Caudate nucleus (tissue), 63 donors: ENCODE measurements at places on chromosomes 4 and X.

DNA sequence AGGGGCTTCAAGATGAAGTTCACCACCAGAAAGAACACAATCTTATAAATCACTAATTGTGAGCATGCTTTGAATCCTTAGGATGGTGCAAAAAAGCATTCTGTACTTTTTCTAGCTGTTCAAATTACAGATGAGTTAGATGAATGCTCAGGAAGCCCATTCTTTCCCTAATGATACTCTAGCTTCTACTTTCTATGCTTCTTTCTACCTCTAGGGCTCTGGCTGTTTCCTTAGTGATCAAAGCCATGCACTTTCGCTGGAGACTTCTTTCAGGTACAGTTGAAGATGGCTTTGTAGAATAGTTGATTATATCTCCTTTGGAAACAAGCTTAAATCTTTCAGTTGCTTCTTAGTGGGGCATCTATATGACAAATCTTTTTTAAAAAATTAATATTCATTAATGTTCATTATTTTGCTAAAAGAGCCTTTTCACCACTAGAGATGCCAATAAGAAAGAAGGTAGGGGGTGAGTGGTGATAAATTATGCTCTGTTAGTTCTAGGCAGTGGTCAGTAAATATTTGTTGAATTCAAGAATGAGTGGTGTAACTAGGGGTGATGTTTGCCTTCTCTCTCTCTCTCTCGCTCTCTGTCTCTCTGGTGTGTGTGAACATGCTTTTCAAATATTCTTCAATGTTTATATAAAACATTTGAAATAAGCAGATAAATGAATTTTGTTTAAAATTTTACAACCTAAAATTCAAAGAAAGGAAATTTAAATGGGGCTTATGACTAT is 169.4 kb downstream of the GLUD2 start:
- no peak for DNase-seq

DNA sequence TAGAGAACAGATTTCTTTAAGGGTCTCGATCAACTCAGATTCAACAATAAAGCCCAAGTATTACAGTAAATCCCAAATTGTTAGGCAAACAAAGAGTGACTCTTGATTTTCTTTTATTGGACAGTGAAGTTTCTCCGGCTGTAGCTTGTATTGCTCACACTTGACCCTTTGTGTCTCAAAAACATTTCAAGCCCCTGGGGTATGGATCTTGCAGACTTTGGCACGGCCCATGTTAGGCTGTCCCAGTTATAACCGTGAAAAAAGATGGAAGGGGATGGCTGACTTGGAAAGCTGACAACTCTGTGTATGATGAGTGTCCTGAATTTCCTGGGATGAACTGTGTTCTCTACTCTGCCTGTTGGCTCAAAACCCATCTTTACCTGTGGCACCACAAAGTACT is 356.1 kb downstream of the SLITRK2 start:
- DNase-seq, result no peak

- DNase-seq, result no peak
These were observed 47.7 kb downstream of the SOD3 start for GRCh38 chr4:24843096-24843495.

- DNase-seq, result no peak
These were observed 13.9 kb downstream of the FNIP2 start for GRCh38 chr4:158782551-158783360.

DNA sequence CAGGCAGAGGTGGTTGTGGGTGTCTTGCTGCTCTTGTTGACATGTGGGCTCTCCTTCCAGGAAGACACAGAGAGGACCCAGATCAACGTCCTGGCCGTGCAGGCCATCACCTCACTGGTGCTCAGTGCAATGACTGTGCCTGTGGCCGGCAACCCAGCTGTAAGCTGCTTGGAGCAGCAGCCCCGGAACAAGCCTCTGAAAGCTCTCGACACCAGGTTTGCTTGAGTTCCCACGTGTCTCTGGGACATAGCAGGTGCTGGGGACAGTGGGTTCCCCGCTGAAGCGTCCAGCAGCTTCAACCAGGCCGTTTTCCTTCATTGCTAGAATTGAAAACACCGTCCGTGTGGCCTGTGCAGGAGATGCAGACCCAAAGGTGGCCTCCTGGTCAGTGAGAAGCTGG is 25.6 kb upstream of the MSANTD1 start:
- no peak for DNase-seq

- DNase-seq, result no peak
These were observed 704.6 kb downstream of the SMARCA1 start for GRCh38 chrX:128818690-128819089.

DNA sequence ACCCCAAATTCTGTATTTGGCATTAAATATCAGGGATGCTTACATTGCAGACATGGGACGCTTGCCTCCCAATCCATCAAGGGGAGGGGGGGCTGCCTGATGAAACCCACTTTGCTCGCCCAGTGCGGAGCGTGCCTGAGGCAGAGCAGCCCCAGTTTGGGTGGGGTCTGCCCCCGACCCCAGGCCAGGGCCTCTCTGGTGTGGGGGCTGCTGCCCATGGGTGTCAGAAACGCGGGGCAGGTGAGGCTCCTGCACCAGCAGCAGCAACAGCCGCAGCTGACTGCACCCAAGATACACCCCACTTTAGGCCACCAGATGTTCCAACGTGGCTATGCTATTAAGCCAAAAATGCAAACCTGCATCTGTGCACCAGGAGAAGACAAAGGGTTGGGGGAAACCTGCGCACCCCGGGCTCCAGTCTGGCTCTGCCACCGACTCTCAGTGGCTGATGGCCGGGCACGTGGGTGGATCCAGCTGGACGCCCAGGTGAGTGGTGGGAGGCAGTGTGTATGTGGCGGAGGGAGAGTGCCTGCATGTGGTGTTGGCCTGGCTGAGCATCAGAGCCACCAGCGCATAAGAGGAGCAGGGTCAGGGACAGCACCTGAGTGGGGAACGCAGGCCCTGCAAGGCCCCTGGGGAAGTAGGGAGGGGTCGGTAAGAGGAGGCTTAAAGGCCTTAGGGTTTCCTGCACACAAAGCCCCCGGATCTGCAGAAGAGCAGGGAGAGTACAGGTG is 86.2 kb downstream of the ABLIM2 start:
- DNase-seq, result no peak

- DNase-seq, result no peak
These were observed 257.2 kb downstream of the ARHGAP24 start for GRCh38 chr4:85732124-85732523.

GRCh38 chr4:144185086-144185485 is 44.6 kb upstream of the GYPA start:
- DNase-seq, result no peak

DNA sequence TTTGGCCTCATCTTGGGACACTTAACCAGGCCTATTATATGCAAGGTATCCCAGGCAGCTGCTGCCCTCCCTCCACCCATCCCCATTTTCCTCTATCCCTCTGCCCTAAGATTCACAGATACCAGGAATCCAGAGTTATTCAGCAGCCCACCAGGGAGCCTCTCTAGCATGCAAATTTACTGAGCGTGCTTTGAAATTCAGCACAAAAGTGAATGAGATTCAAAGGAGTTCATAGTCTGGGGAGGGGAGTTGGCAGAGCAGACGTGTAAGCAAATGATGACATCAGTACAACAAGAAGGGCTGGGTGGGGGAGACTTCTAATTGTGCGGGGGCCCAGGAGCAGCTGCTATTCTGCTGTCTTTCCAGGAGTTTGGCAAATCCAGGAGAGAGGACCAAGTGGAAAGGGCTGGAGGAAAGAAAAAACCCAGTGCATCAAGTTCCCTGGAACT is 1.7 kb upstream of the MTM1 start:
- DNase-seq, result no peak

GRCh38 chr4:134243742-134244713 is 42.4 kb upstream of the PABPC4L start:
- no peak for DNase-seq

DNA sequence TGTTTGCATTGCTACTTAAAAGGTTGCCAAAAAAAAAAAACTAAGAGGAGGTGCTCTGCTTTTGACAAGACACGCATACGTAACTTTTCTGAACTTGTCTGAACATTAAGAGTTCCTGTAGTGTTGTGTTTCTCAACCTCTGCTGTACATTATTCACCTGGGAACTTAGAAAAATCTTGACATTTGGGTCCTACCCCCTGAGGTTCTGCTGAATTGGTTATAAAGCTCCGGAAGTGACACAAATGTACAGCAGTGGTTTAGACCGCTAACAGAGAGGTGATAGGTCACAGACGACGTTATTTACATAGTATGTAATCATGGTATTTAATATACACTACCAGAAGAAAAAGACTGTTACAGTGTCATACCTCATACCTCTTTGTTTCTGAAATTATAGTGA is 61.1 kb downstream of the CPEB2 start:
- no peak for DNase-seq

DNA sequence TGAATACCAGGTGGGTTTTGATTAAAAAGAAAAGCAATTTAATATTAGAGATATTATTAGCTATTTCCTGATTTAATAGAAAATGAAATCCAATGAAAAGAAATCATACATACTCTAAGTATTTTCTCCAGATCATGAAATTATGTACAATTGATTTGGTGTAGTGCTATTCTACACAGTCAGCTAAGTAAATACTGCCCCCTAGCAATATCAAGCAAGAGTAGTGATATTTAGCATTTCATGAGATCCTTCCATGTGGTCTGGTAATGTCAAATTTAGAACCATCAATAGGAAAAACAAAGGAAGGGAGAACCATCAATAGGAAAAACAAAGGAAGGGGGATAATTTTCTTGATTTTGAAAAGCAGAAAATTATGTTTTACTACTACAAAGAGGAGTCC is 114.6 kb downstream of the TBCK start:
- no peak for DNase-seq
